ENCODE measurements at places on chromosomes 6 and 20.
A peak's percentile ranks its signal among the peaks of the same experiment; 100 is the strongest.

DNA sequence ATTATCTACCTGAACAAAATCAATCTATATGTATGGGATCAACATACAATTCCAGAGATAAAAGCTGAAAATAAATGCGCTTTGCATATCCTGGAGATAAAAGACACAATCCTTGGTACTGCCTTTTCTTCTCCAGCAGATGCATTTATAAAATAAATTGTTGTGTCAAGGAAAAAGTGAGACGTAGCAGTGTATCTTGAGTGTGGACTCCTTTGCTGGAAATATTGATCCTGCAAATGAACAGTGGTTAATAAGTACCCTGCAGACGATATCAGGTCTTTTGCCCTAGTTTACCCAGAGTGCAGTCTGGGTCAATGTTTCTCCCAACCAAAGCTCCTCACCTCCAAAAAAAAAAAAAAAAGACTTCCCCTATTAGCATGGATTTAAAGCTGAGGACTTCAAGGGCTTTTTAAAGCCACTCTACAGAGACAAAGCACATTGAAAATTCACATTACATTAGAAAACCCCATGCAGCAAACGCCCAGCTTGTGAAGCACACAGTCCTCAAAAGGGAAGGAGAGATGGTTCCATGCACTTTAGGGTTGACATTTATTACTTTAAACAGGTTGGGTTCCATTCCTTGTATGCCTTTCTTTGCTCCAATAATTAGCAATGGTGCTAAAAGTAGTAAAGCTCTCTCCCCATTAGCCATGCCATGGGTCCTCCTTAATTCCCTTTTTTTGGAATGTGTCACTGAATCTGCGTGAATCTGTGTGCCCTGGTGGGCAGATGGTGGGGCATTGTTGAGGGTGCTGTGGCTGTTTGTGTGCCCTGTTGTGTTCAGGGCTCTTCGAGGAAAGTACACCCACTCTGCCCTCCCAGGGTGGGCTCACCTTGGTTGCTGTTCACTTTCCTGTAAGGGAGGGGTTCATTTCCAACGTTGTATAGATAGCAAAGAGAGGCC lies 21.1 kb downstream of the FOXA2 start:
- DNase-seq, result no peak

DNA sequence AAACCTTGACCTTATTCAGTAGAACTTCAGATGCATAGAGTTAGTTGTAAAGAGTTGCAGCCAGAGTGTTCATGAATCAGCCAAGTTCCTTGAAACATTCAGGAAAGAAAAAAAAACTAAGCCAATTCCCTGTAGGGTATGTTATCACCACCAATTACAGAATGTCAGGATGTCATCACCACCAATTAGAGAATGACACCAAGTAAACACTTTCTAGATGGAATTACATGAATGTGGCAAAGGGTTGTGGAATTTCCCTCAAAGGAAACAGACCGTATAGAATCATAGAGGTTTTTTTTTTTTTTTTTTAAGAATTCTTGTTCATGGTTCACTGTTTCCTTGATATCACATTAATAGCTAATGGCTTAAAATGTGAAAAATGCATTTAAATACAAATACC lies 472.1 kb upstream of the RNF217 start:
- no peak for DNase-seq

DNA sequence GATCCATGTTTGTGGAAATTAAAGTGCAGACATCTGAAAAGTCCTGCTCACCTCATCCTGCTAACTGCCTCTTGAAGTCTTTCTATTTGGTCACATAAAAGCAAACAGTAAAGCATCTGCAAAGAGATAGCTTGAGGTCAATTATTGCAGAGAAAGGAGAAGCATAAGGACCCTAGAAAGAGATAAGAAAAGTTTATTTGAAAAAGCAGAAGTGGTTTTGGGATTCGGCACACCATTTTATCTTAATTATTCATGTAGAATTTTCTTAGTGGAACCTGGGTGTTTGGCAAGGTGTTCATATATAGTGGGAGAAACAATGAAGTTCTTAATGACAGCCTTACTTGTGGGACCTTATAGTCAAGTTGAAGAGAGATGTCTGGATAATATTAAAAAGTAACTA lies 280.8 kb downstream of the CENPW start:
- no peak for DNase-seq

DNA sequence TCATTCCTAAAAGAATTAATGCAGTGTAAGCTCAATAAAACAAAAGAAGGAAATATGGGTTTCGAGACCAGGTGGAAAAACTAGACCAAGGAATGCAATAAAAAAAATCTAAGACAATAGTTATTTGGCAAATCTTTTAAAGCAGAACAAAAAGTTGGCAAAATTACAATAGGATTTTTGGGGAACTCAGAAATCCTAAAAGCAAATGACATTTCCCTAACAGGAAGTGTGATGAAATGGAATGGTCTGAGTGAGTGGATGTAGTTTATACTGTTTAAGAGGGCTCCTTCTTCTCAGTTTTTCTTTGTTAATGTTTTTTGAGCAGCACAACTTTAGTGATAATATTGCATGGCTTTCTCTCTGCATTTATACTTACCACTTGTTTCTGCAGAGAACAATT lies 190.0 kb downstream of the PLCB4 start:
- DNase-seq, result no peak

DNA sequence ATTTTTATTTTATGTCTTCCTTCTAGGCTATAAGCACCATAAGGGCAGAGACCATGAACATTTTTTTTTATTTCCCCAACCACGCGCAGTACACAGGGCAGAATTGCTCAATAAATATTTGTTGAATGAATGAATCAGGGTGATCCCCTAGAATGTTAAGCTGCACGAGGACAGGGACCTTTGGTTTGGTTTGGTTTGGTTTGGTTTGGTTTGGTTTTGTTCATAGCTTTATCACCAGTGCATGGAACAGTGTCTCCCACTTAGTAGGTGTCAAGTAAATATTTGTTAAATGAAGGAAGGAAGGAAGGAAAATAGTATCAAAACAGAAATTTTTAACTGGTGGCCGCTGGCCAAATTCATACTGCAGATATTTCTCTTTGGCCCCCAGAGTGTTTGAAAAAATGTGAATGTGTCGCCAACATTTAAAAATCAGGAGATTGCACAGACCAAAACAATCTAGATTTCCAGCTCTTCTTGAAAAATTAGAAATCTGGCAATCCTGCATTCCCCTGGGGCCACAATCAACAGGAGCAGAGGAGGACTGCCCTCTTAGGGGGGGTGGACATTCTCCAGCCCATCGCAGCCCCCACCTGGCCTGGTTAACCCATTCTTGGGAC lies 205.3 kb downstream of the EYA2 start:
- no peak for DNase-seq

DNA sequence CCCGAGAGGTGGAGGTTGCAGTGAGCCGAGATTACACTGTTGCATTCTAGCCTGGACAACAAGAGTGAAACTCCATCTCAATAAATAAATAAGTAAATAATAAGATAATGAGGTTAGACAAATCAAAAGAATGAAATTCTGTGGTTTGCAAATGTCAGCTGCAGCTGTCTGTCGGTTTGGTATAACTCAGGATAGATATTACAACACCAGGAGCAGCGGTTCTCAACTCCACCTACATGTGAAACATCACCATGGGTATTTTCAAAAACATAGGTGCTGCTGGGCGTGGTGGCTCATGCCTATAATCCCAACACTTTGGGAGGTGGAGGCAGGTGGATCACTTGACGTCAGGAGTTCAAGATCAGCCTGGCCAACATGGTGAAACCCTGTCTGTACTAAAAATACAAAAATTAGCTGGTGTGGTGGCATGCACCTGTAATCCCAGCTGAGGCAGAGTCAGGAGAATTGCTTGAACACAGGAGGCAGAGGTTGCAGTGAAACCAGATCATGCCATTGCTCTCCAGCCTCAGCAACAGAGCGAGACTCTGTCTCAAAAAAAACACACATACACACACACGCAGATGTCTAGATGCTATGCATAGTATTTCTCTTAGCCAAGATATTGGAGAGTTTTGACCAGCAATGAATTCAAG lies 126.1 kb upstream of the LAMP5 start:
- no peak for DNase-seq

DNA sequence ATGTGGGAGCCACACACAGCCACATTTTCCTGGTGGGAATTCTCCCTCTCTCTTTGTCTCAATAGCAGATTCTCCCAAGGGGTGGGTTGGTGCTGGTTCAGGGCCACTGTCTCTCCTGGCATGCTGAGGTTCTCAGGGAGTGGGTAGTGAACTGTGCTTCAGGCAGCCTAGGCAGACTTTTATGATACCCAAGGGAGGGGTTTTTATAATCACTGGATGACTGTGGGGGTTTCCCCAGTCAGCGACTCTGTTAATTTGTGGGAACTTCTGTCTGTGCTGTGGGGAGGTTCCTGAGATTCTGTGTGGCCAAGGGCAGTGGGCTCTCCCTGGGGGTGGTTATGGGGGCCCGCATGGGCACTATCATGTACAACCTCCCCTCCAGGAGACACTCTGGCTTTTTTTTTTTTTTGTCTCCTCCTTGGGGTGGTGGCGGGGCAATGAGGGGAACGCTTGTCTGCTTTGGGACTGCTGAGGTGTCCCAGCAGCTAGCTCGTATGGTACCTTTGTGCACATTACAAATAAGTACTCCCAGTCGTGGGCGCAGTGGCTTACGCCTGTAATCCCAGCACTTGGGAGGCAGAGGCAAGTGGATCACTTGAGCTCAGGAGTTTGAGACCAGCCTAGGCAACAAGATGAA lies 10.0 kb downstream of the PTK7 start:
- no peak for DNase-seq

DNA sequence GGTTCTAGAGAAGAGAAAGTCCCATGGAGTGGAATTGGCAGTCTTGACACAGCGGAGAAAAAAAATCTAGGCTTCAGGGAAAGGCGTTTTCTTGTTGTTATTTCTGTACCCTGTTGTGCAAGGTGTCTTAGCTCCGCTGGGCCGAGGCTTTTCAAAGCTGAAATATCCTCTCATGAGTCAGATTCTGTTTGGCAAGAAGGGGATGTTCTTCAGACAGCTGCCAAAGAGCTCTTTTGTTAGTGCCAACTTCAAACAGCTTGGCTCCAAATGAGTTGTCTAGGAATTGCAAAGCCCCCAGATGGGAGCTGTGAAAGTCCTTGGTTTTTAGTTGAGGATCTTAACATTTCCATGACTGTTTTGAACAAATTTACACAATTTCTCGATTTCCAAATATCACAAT lies 45.6 kb downstream of the LRRN4 start:
- no peak for DNase-seq

- no peak for DNase-seq
Observed at GRCh38 chr20:54626126-54626525, 150.7 kb downstream of the DOK5 start.

DNA sequence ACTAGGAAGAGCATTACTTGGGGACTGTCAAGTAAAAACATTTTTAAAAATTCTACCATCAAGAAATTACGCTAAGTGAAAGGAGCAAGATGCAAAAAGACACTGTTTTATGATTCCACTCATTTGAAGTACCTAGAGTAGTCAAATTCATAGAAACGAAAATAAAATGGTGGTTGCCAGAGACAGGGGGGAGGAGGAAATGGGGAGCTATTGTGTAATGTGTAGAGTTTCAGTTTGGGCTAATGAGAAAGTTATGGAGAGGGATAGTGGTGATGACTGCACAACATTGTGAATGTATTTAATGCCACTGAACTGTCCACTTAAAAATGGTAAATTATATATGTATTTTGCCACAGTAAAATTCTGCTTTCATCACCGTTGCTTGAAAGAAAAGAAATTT lies 83.8 kb downstream of the UST start:
- DNase-seq, result no peak

- peak; percentile 55 for DNase-seq
Observed at GRCh38 chr20:41029150-41029901, 704 bp downstream of the TOP1 start.

GRCh38 chr6:14849185-14849584 lies 396.7 kb upstream of the JARID2 start:
- no peak for DNase-seq

GRCh38 chr20:52751571-52751970 lies 220.6 kb upstream of the TSHZ2 start:
- DNase-seq, result no peak

- no peak for DNase-seq
Observed at GRCh38 chr6:21157186-21157929, 436.2 kb upstream of the SOX4 start.

DNA sequence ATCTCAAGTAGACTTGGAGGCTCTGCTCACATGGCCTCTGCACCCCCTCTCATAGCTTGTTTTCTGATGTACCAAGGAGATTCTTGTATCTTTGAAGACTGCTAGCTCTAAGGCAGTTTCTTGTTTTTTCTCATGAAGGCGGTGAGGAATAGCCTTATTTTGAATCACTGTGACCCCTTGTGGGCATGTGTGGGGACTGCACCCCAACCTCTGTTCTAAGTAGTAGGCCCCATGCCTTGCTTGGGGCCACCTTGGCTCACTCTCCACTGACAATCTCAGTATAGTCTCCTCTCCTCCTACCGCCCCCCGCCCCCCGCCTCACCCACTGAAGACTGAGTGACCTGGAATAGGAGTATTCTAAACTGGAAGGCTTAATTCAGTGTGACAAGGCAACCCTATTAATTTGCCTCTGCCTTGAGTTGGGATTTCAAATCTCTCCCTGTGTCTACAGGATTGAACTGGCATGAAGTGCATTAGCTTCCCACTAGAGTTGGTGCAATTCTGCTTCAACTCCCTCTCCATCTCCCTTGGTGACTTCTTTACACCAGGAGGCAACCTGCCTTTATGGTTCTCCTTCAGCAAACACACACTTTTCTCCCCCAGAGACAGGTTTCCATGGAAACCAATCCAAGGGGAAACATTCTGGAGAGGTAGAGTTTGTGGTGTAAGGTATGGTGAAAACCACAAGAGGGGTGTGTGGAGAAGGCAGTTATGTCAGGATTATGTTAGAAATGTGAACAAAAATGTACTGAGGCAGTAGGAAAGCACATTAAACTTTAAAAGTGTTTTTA lies 75.4 kb upstream of the ECI2 start:
- peak; percentile 16 for DNase-seq

DNA sequence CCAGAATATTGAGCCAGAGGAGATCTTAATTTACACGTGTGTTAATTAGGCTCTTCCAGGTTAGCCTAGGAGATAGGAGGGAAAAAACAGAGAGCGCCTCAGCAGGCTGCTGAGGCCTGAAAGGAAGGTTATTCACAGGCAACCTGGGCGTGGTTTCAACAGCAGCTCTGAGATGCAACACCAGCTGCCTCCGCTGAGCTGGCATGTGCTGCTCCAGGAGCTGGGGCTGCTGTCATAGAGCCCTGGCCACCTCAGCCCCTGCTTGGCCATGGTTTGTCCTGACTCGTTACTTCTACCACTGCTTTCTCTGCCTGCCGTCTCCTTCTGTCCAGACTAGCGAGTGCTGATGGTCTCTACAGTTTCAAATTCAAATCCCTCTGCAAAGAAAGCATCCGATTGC lies 32.4 kb upstream of the RPP40 start:
- peak; percentile 39 for DNase-seq

GRCh38 chr6:39608652-39609345 lies 116.4 kb downstream of the KIF6 start:
- DNase-seq, result no peak

- no peak for DNase-seq
Observed at GRCh38 chr20:44203161-44203560, 7.4 kb downstream of the OSER1 start.

- no peak for DNase-seq
Observed at GRCh38 chr6:113392551-113393055, 464.5 kb upstream of the MARCKS start.
